ENCODE measurements at places on chromosomes 5 and 9.

- DNase-seq: no peak
These were observed 1035.7 kb upstream of the NUDT12 start for GRCh38 chr5:104598285-104598684.

- DNase-seq: no peak
These were observed 5.8 kb upstream of the RALGDS start for GRCh38 chr9:133126697-133127339.

DNA sequence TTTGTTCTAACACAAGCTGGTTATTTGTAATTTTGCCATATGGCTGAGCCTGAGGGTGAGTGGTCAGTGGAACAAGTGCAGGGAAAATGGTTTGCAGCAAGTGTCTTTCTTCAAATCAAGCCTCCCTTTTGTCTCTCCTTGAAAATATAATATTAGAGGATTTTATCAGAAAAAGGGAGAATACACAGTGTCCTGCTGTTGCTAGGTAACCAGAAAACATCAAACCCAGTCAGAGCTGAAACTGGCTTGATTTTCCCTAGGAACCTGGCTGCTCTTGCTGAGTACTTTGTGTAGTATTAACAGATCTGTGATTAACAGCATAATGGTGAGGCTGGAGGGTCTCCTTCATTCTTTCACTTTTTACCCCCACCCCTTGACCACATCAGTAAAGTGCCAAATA lies 314.0 kb downstream of the ARHGEF28 start:
- DNase-seq: no peak

DNA sequence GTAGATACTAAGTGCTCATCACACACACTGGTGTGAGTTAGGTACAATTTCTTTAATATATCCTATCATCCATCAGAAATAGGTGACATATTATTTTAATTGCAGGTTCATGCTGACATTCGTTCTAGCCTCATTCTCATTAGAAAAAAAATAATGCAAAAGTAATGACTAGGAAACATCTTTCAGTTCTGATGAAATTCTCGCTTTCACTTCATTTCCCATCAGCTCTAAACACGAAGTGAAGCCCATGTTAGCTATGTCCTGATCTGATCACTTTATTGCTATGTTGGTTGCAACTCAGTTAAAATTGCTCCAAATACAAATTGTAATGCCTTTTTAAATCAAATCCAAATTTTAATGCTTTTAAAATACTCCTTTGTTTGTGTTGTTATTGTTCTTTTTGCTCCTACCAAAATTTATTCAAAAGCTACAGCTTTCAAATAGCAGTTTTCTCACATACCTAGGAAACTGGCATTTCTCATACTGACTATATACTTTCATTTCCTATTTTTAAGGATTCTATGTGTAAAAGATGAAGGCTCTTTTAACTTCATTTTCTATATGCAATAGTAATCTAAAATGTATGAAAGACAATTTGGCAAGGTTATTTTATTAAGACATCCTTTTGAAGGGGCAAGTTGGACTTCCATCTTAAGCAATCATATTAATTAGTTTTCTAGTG lies 1237.8 kb upstream of the ACO1 start:
- DNase-seq: no peak

DNA sequence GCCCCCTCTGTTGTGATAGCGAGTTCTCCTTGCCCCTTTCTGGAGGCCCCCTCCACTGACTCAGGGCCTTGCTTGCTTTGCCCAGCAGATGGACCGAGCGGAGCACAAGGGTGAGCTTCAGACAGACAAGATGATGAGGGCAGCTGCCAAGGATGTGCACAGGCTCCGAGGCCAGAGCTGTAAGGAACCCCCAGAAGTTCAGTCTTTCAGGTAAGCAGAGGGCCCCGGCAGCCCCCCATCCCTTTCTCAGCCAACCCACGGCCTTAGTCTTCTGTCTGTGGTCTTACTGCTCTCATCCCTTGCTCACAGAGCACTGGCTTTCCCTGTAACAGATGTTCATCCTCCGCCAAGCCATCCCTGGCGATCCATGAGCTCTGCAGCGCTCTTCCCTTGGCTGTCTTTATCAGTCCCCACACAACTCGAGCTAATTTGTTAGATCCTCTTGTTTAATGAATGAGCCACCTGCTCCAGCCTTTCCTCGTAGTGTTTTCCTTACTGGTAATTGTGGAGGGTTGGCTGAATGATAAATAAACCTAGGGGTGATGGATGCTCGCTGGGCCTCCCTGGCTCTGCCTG lies 18.4 kb upstream of the RARS1 start:
- no peak for DNase-seq

DNA sequence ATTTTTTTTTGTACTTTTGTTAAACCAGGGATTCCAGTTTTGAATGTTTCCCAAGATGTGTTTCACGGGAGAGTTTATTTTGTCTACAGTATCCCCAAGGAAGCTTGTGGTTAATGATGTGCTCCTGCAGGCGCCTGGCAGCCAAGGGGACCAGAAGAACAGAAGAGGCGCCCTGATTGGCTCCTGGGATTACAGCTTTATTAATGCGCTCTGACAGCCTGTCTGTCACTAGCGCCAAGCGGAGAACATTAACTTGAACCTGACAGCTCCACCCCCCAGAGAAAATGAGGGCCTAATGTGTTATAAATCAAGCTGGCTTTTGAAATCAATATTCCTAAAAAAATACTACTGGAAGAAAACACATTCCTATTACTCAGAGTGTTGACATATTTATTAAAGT lies 5.0 kb upstream of the FBXL7 start:
- no peak for DNase-seq

- no peak for DNase-seq
These were observed 28.7 kb downstream of the DMRT3 start for GRCh38 chr9:1005043-1005667.

GRCh38 chr5:170513856-170514525 lies 10.2 kb downstream of the KCNIP1 start:
- no peak for DNase-seq

- no peak for DNase-seq
These were observed 6.6 kb downstream of the LHX2 start for GRCh38 chr9:124017929-124018729.

- DNase-seq: no peak
These were observed 216.8 kb upstream of the TBC1D2 start for GRCh38 chr9:98472216-98472615.

GRCh38 chr9:137032858-137033257 lies 970 bp upstream of the FUT7 start:
- no peak for DNase-seq

- no peak for DNase-seq
These were observed 131.8 kb upstream of the ACOT12 start for GRCh38 chr5:81525690-81526089.

DNA sequence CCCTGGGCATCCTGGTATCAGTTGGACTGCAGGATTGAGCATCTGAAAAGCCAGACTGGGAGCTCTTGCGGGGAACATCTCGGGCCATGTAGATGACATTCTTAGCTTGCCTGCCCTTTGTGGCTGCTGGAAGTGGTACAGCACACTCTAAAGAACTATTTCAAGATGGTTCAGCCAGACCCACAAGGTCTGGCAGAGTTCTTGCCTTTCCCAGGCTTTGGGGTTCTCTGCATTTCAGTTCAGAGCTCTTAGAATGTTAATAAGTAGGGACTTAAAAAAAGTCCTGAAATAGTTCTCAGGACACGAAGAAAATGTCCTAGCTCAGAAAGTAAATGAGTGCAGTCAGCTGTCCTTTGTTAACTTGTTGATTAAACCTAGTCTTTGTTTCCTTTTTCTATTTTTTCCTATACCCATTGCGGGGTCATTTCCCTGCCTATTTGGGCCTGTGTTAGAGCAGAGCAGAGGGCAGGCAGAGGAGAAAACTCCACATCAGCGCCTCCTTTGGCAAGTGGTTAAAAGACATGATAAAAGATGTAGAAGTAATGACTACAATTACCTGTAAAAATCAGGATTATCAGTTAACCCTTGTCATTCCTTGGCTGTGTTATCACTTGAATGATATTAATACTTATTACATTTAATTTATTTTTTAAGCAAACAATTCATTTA lies 291.5 kb downstream of the ZSWIM6 start:
- DNase-seq: no peak
